Neuronal stem cell (in vitro differentiated cells): ENCODE measurements at places on chromosomes 11 and 22.

DNA sequence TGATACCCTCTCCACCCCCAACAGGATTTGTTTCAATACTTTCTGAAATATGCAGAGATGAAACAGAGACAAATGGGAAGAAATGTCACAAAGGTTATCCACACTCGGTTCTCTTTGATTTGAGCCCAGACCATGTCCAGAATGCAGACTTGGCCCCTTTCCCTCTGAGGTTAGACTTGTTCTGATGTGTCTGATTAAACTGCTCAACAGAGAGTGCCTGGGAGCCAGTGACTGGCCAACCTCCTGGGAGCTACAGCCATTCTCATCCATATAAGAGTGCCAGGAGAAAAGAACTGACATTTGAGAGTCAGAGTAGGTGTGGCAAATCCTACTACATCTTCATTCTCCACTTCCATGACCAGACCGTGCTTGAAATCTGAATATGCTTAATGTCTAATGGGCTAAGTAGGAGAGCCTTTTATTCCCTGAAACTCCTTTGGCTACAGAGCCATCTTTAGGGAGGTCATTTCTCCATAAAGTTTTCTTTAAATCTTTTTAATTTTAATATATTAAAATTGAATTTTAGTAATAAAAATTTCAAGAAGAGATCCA, 201.4 kb downstream of the BLID start:
- H3K4me3 ChIP-seq: no peak overlapping the region
- no peak for DNase-seq
- H3K27ac ChIP-seq: no peak overlapping the region
- H3K36me3 ChIP-seq: no peaks in the 10 kb centered on the region

DNA sequence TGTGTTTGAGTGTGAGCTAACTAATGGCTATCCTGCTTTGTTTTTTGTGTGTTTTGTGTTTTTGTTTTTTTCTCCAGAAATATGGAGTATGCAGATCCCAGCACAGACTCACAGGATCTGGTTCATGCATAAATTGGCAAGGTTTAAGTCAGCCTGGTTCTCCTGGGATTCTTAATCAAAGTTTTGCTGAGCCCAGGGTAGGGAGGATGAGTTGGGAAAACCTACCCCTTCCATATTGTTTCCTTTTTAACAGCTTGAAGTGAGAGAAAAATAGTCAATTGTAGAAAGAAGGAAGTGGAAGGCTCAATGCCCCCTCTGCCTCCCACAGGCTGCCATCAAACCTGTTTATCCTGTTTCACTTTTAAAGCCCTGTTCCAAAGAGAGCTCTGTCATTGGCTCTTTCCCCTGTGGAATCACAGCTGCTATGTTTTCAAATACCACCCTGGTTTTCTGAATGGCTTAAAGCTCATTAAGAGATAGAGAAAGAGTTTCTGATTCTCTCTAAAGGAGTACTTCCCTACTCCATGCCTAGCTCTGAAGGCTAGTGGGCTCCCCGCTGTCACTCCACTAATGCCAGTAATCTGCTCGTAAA, 23.4 kb upstream of the CADM1 start:
- H3K36me3 ChIP-seq: no peaks in the 10 kb centered on the region
- no peaks in the 10 kb centered on the region for H3K27me3 ChIP-seq
- H3K4me3 ChIP-seq: no peak overlapping the region
- H3K4me1 ChIP-seq: peaks cover 4% of the 10 kb centered on the region
- no peak overlapping the region for H3K27ac ChIP-seq

GRCh38 chr11:58577555-58578135, 1.2 kb upstream of the ZFP91 start:
- H3K4me1 ChIP-seq: peaks cover 9% of the 10 kb centered on the region
- no peaks in the 10 kb centered on the region for H3K27me3 ChIP-seq
- H3K27ac ChIP-seq: peak overlapping the region; percentile 89
- peak overlapping the region; percentile 97 for H3K4me3 ChIP-seq

GRCh38 chr11:70820712-70821111, 422.4 kb downstream of the CTTN start:
- DNase-seq: no peak
- no peaks in the 10 kb centered on the region for H3K27me3 ChIP-seq
- no peak overlapping the region for H3K27ac ChIP-seq
- H3K36me3 ChIP-seq: no peaks in the 10 kb centered on the region
- H3K4me3 ChIP-seq: no peak overlapping the region

DNA sequence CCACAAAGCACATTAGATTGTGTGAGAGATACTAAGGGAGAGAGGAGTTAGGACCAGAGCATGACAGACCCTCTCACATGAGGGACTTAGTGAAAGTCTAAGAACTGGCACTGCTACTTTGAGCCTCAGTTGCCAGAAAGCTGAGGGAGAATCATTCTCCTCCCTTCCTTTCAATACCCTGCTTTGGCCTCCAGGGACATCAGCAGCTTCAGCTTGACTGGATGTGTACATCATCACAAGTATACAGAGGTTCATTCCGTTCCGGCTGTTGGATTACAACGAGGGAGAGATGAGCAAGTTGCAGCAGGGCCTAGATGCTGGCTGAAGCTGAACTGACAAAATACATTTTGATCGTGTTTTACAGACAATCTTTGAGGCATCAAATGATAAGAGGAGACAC, 15.7 kb upstream of the ANO5 start:
- peaks cover 3% of the 10 kb centered on the region for H3K4me1 ChIP-seq
- no peak overlapping the region for H3K4me3 ChIP-seq
- no peak overlapping the region for H3K27ac ChIP-seq
- H3K36me3 ChIP-seq: no peaks in the 10 kb centered on the region
- DNase-seq: no peak

GRCh38 chr11:71342951-71343827, 90.8 kb upstream of the SHANK2 start:
- no peak overlapping the region for H3K4me3 ChIP-seq
- peak; percentile 44 for DNase-seq
- H3K36me3 ChIP-seq: no peaks in the 10 kb centered on the region
- peaks cover 1% of the 10 kb centered on the region for H3K4me1 ChIP-seq
